ENCODE measurements at places on chromosomes 16 and 17.

- DNase-seq, result no peak
These were observed 339.0 kb downstream of the TMEM114 start for GRCh38 chr16:8251298-8251697.

GRCh38 chr17:49616601-49617131 is 41.0 kb downstream of the NXPH3 start:
- DNase-seq, result peak; percentile 58

- no peak for DNase-seq
These were observed 34.2 kb upstream of the PABPN1L start for GRCh38 chr16:88900662-88901052.

DNA sequence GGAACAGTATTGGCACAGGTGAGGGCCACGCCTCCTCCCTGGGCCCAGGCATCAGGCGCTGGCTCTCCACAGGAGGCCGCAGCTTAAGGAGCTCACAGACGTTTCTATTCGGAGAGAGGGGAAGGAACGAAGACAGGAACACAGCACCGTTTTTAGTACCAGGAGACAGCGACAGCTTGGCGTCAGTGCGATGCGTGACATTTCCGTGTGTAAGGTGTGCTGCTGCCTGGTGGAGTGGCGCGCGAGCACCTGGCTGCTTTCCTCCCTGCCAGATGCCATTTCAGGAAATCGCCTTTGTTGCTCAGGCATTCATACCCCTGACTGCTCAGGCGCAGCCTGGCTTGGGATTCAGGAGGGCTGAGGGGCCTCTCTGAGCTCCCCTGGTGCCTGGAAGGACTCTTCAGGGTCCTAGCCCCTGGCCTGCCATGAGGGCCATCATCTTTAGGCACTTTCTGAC is 367.5 kb downstream of the CPPED1 start:
- no peak for DNase-seq

DNA sequence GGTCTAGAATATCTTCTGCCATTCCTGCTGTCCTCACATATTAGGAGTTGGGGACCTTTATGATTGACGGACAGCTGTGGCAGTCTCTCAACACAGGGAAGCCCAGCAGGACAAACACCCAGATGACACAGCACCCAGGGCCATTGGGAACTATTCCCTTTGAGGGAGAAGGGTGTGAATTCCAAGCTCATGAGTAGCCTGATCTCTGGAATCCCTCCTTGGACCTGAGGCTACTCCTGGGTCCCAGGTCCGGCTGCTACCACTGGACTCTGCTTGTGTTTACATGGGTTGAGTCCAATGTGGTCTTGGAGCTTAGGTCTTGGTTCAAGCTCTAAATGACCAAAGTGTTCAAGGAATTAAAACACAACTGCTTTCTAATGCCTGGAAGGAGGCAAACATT is 78.9 kb downstream of the SLC6A2 start:
- DNase-seq, result no peak

- no peak for DNase-seq
These were observed 19.5 kb downstream of the GRB7 start for GRCh38 chr17:39757176-39757662.

DNA sequence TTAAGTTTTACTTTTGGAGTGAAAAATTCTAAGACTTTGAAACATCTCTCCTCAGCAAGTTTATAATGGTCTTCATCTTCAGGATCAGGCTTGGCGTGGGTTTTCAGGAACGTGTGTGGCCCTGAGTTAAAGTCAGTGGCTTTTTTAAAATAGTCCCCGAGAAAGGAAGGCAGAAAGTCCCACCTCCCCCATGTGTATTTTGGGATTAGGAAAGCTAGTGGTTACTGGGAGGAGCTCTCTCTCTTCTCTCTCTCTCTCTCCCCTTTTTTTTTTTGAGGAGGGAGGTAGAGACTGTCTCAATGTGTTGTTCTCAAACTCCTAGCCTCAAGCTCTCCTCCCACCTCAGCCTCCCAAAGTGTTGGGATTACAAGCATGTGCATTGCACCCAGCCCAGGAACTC is 213.2 kb downstream of the IRX3 start:
- no peak for DNase-seq

DNA sequence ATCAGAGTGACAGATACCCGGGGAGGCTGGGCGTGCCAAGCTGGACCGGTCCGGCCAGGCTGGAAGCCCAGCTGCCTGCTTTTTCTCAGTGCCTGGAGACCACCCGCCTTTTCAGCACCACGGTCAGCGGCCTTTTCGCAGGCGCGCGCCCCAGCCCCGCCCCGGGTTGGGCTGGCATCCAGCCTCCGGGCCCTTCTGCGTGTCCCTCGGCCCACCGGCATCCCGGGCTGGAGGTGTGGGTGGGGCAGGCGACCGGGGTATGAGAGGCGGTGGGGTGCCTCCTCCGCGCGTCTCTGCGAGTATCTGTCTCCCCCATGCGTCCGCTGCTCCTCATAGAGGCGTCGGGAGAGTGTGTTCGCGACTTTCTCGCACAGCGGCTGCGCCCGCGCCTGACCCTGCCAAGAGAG is 102.5 kb downstream of the MRM1 start:
- DNase-seq, result no peak

DNA sequence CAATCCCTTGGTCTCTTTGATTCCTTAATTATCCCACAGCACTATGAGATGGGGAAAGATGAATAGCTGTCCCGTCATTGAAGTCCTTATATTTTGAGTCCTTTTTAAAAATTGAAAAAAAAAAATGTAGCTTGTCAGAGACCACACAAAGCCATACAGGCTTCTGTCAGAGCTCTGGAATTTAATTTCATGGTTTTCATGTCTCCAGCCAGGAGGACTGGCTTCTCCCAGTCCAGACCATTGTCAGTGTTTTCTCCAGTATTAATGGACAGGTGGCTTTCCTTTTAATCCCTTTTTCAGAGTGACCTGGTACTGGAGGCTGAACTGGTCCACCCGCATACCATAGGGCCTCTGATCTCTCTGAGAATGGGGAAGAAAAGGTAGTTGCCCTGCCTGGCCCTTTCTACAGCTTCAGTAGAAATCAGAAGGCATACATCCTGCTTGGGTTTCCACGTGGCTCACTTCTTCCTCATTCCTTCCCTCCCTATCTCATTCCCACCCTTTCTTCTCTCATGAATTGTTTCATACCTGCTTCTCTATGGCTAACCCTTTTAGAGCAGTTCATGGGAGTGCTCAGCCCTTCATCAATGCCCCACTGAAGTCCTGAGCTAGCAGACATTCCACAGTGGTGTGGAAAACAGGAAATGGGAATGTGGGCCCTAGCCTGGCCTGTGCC is 29.1 kb downstream of the TRIM16 start:
- no peak for DNase-seq

GRCh38 chr17:61733021-61733420 is 130.3 kb downstream of the BRIP1 start:
- no peak for DNase-seq

- no peak for DNase-seq
These were observed 272.4 kb upstream of the CDH11 start for GRCh38 chr16:65394281-65394680.

DNA sequence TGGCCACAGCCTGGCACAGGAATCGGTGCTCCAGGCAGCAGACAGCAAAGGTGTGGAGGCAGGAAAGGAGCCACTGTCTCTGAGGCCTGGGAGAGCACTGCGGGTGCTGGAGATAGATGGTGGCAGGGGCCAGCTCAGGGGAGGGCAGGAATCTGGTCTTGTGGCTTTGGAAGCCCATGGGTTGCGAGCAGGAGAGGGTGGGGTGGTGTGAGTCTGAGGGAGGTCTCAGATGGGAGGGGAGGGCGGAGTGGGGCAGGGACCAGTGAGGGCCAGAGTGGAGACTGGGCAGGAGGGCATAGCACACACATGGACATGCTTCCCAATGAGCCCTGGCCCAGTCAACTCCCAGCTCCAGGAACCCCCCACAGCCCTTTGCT is 70.1 kb downstream of the SREBF1 start:
- DNase-seq, result no peak

- no peak for DNase-seq
These were observed 59.8 kb downstream of the BMERB1 start for GRCh38 chr16:15494236-15494635.

GRCh38 chr16:63372815-63373214 is 1336.6 kb upstream of the CDH8 start:
- DNase-seq, result no peak

- no peak for DNase-seq
These were observed 19.9 kb downstream of the LDHD start for GRCh38 chr16:75096656-75097055.

GRCh38 chr17:63418540-63418939 is 27.6 kb downstream of the CYB561 start:
- no peak for DNase-seq

DNA sequence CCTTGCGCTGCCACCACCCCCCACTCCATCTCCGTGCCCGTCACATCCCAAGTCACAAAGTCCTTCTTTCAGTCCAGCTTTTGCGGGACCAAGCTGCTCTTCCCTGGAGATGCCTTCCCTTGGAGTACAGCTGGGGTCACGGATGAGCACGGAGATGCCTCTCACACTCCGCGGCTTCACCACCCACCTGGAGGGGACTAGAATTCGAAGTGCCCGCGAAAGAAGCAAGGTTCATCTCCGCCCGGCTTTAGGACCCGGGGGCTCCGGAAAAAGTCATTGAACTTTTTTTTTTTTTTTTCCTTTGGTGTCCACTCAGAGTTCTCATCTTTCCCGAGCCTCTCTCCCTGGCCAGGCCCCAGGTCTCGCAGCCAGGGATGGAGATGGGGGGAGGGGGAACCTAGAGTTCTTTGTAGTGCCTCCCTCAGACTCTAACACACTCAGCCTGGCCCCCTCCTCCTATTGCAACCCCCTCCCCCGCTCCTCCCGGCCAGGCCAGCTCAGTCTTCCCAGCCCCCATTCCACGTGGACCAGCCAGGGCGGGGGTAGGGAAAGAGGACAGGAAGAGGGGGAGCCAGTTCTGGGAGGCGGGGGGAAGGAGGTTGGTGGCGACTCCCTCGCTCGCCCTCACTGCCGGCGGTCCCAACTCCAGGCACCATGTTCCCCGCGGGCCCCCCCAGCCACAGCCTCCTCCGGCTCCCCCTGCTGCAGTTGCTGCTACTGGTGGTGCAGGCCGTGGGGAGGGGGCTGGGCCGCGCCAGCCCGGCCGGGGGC is at the start of gene FKBP10:
Gene FKBP10 (plus strand): TSS at position 624 of the 771 bp plus-strand sequence. CDS start 31 bp downstream, at position 655.
- DNase-seq, result peak; percentile 36

DNA sequence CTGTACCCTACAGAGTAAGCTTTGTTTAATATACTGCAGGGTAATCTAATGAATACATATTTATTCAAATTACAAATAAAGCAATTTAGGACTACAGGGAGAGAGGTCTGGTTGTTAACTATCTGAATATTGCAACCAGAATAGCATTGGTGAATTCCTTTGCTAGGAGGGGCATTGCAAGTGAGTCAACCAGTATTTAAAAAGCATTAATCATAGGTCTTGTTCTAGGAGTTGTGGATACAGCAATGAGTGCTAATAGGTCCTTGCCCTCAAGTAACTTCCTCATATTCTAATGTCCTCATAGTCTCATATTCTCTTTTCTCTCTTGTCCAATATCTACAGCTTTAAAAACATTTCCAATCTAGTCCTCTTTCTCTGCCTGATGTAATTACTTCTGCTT is 531.4 kb downstream of the CDH11 start:
- no peak for DNase-seq
